ENCODE measurements at places on chromosomes 6 and 20.

DNA sequence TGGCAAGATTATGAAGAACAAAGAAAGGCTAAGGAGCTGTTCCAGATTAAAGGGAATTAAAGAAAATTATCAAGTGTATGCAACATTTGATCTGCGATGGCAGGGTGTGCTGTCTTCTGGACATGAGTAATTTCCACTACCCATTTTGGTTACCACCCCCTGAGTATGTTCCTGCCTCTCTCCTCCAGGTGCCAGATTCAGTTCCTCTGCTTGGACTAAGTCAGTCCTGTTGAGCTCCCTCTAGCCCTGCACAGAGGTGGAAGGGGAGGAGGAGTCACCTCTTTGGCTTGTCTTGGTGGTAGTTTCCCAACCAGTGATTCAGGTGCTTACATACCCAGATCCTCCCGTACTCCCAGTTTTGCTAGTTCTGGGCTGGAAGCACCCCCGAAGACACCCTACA, 22.2 kb upstream of the SNRPB2 start:
- DNase-seq, result no peak

GRCh38 chr6:89348372-89348771, 4.2 kb downstream of the UBE2J1 start:
- no peak for DNase-seq

DNA sequence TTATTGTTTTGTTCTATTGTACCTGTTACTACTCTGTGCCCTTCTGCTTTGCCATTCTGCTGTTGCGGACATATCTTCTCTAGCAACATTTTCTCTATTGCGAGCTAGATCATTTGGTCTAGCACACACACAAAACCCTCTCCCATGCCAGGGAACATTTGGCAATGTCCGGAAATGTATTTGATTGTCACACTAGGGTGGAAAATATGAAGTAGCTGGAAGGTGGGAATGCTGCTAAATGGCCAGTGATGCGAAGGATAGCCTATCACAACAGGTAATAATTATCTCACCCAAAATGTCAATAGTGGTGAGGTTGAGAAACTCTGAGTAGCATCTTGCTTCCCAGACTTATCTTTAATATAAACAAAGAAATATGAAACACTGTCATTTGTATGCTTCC, 331.9 kb downstream of the HTR1B start:
- no peak for DNase-seq

DNA sequence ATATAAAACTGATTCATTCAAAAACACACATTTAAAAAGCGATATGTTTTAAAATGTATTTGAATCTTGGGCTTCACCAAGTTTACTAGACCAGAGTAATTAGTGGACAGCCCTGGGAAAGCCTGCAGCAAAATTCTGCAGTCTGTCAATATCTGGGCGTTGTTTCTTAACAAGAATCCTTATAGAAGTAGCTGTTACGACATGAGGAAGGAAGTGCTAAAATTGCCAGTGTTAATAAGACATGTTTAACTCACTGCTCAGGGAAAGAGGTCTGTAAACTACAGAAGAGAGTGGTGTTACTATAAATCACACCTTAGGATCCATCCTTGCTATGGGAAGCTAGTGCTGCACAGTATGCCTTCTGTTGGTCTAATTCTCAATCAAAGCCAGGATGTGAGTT, 120.6 kb downstream of the TBX18 start:
- no peak for DNase-seq

DNA sequence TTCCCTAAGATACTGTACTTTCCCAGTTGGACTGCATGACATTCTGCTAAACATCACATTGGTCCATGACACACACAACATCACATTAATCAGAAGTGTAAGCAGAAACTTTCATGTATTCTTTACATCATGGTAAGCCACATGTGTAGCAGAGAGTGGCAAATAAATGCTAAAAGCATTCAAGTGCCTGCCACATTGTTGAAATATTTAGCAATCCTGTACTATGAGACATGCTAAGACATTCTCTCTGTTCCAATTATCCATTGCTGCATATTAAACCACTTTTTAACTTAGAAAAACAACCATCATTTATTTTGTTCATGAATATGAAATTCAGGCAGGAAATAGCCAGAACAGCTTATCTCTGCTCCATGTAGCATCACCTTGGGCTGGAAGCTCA, 207.7 kb upstream of the GJE1 start:
- DNase-seq, result no peak

DNA sequence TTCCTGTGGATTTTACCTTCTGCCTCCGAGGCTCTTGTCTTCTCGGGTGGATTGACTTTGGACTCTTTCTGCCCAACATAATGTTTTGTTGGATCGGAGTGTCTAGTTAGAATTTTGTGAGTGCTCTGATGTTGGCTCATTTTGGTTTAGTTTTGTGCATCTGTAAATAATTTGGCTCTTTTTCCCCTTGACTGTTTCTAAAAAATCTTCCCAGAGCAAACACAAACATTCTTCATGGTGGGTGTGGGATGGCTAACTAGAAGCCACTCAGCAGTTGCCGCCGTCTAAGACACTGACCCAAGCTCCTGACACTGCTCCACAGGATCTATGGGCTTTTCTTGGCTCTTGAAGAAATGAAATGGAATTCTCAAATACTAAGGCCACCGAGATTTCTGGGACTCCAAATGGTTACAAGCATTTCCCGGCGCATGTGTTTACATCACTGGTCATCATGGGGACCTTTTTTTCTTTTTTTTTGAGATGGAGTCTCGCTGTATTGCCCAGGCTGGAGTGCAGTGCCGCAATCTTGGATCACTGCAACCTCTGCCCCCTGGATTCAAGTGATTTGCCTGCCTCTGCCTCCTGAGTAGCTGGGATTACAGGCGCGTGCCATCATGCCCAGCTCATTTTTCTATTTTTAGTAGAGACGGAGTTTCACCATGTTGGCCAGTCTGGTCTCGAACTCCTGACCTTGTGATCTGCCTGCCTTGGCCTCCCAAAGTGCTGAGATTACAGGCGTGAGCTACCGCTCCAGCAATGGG, 92.0 kb upstream of the FRMD1 start:
- no peak for DNase-seq

- no peak for DNase-seq
Observed at GRCh38 chr6:149317644-149318571, at the start of gene TAB2. Gene TAB2, plus strand, starts transcription at chr6:149317712. Its CDS starts 52,286 bp downstream, at chr6:149369998.

- no peak for DNase-seq
Observed at GRCh38 chr6:169168706-169169105, 84.9 kb downstream of the THBS2 start.

GRCh38 chr6:144593392-144593791, 308.3 kb downstream of the UTRN start:
- DNase-seq, result no peak

- DNase-seq, result no peak
Observed at GRCh38 chr6:112357791-112358190, 10.7 kb downstream of the RFPL4B start.

DNA sequence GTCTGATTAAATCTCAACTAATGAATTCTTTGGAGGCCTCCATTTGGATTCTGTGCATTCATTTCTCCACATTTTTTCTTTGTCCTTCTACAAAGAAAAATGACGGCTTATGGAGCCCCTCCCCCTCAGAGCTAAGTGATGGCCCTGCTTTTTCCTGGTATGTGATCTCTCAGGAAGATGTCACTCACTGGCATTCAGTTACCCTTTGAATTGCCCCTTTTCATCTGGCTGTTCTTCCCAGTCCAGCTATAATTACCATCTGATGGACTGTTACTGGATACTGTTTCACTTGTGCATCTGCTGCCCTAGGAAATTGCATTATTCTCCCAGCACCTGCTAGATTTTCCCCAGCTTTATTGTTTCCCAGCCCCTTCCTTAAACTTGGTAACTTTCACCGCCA, 151.9 kb downstream of the CFAP61 start:
- no peak for DNase-seq

DNA sequence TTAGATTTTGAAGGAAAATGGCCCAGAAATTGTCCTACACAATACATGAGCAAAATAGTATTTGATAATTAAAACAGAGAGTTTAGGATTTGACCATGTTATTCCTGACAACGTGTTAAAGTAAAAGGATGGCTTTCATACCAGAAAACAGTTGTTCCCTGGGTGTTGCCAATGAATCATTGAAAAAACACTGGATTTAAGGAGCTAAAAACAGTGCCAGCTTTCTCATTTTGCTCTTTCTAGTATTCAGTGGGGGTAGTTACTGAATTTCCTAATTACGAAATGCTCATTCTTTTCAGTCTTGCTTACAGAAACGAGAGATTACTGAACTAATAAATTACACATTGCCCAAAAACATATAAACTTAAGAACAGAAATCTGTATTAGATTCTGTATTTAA, 26.6 kb upstream of the SNAP91 start:
- DNase-seq, result no peak

All from Right ventricle myocardium superior (tissue), 1 donor.